NCI-H524 (cell line): ENCODE measurements at places on chromosomes 7 and 10.

GRCh38 chr10:13993169-13993568, 337.6 kb downstream of the FRMD4A start:
- DNase-seq: no peak

- DNase-seq: no peak
Observed at GRCh38 chr7:45863715-45864114, 9.2 kb downstream of the CCDC201 start.

- DNase-seq: no peak
Observed at GRCh38 chr10:113303544-113304146, 249.2 kb upstream of the HABP2 start.

- DNase-seq: no peak
Observed at GRCh38 chr10:112988839-112989406, 38.9 kb downstream of the TCF7L2 start.

GRCh38 chr10:69994262-69994661, 58.4 kb upstream of the MACROH2A2 start:
- DNase-seq: peak; percentile 10

DNA sequence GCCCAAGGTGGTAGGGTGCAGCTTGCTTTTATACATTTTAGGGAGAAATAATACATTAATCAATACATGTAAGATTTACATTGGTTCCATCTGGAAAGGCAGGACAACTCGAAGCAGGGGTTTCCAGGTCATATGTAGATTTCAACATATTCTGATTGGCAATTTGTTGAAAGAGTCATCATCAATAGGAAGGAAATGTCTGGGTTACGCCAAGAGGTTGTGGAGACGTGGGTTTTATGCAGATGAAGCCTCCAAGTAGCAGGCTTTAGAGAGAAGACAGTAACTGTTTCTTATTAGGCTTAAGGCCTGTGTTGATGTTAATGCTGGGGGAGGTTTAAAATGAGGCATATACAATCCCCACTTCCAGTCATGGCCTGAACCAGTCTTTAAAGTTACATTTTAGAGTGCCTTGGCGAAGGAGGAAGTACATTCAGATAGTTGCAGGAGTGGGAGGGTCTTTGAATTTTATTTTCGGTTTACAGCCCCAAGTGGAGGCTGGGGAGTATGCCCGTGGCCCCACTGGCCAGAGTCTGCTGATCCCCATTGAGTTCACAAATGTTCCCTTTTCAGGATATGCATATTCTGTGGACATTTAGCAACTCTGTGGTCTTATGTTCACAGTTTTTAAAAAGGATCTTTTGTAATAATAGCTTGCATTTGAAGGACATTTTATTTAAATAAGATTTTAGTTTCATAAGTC, 166.0 kb upstream of the GDF10 start:
- no peak for DNase-seq

- no peak for DNase-seq
Observed at GRCh38 chr10:29688230-29688661, 53.5 kb upstream of the SVIL start.

- no peak for DNase-seq
Observed at GRCh38 chr10:67776371-67776770, 61.6 kb downstream of the DNAJC12 start.

DNA sequence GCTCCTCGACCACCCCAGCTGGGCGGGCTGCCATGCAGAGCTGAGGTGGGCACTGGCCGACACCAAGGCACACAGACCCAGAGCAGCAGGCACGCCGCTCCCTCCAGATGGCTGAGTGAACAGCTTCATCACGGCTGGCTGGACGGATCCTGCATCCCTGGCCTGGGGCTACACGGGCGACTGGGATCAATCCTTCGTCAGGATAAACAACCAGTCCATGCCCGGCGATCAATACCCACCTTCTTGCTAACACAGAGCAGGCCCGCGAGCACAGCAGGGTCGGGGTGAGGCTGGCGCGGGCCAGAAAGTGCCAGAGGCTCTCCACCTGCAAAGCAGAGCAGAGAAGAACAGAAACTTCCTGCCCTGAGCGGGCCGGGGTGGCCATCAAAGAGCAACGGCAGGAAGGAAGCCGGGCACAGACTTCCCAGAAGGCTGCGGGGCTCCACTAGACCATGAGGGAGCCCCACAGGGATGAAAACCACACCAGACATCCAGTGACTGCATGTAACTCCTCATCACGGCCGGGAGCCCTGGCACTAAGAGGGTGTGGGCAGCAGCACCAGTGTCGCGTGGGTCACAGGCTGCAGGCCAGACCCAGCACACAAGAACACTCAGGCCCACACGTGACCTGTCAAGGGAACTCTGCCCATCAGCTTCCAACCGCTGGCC, 166.4 kb downstream of the MAD1L1 start:
- DNase-seq: no peak

DNA sequence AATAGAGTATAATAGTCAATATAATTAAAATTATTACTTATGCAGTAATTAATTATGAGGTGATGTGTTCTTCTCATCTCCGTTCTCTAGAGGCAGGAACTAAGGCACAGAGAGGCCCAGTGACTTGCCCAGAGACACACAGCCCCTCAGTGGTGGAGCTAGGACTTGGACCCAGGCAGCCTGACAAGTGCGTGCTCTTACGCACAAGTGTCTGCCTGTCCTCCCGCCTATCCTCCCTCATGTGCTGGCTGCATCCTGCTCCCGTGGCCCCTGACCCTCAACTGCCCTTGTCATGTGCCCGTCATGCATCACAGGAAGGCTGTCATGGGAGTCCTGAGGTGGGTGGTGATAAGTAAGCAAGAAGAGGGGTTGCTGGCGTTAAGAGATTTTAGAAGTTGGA, 14.3 kb downstream of the IL2RA start:
- DNase-seq: no peak

GRCh38 chr7:72494807-72495206, 82.7 kb upstream of the CALN1 start:
- no peak for DNase-seq

- no peak for DNase-seq
Observed at GRCh38 chr10:34547291-34547690, 267.8 kb downstream of the PARD3 start.

DNA sequence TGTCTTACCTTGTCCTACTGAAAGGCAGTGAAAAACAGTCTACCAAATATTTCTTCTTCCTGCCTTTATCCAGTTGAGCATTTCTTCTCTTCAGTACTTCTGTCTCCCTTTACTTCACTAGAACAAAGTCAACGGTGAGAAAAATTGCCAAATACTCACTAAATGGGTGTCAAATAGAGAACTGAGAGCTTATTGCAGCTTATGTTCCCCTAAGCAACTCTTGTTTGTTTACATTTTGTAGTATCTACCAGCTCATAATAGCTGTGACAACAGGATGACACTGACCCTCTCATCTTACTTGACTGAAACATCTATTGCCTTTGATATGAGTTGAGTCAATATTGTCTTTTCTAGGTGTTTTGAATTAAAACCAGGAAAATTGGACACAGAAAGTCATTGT, 327.9 kb upstream of the SORCS1 start:
- no peak for DNase-seq

GRCh38 chr10:14293526-14293925, 37.2 kb downstream of the FRMD4A start:
- DNase-seq: no peak

DNA sequence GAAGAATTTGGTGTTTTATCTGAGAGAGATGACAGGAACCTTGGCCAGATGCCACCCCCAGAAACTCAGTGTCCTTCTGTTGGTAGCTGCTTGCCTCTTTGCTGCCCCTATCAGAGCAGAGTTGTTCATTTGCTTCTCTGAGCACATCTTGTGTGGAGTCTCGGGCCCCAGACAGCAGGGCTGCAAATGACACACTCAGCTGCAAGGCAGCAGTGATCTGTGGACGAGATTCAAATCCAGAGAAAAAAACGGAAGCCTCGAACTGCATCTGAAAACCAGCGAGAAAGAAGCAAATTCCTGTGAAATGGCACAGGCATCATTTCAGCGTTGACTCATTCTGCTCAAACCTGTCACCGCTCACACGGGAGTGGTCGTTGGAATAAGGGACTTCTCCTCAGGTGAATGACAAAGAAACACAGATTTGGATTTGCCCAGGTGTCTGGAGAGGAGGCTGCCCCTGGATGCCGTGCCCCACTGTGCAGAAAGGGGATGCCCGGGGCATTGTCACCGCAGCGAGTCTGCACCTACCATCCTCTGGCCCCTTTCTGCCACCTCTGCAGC, 144.7 kb downstream of the PFKFB3 start:
- no peak for DNase-seq

GRCh38 chr10:118971187-118971586, 58.3 kb upstream of the NANOS1 start:
- peak; percentile 3 for DNase-seq

- DNase-seq: no peak
Observed at GRCh38 chr10:133139551-133140065, 20.4 kb upstream of the KNDC1 start.

DNA sequence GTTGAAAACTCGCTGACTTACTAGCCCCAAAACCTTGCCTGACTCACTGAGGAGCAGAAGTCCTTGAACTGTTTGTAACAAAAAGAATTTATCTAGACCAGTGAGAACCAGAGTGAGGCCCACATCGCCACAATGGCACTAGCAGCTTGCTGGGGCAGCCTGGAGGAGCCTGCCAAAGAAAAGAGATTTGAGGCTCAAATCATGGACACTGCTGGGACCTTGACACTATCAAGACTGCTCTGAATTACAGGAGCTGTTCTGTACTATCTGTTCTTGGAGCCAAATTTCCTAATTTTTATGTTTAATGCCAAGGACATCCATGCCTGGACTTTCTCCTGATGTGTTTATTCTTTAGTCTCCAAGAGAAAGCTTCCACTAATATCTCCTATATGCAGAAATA, 82.0 kb upstream of the JCAD start:
- DNase-seq: no peak

DNA sequence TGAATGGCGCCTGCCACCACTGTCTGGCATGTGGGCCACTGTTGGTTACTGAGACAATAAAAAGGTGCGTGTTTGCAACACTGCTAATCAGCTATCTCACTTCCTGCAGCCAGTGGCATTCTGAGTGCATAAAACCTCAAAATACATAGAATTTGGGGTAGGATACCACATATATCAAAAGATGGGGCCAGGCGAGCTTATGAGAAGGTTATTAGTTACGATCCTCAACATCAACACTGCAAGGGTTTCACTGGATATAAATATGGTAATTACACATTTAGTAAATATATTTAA, 200.2 kb downstream of the WDR37 start:
- no peak for DNase-seq

DNA sequence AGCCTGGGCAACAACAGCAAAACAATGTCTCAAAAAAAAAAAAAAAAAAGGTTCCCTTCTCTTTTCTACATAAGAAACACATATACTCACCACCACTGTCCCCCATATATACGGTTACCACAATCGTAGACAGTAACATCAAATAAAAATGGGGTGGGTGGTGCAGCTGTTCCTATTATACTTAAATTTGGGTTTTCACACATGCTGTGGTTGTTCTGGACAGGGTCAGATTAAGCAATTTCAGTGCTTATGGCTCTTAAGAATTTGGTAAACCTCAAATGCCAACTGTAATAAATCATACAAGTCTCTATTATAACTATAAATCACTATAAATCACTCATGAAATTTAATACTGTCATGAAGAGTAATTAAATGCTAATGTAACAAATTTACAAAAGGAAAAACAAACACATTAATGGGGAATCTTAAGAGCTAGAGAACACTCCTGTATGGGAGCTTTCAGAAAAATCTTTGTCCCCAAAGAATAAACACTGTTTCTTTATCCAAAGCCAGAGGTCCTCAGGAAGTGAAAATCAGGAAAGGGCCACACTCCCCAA, 143.6 kb downstream of the GLI3 start:
- DNase-seq: no peak

DNA sequence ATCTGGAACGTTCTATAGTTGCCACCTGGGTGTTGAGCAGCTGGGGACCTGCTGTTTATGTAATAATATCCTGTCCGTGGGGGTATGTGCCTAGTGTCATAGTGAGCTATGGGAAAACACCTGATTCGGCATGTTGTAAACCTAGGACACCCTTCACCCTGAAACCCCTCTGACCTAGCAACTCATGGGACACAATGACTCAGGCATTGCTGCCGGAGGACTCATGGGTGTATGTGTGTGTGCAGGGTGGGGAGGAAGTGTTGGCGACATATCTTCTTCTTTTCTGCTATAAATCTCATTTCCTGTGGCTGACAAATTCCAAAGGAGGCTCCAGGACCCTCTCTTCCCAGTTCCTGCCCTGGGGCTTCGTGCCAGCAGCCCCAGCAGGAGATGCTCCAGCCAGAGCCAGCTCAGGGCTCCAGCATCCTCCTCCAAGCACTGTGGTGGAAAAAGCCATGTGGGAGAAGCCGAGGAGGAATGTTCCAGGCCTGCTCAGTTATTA, 77.0 kb upstream of the PODXL start:
- no peak for DNase-seq

GRCh38 chr10:12484941-12485805, 135.8 kb downstream of the CAMK1D start:
- peak; percentile 2 for DNase-seq

- no peak for DNase-seq
Observed at GRCh38 chr10:114525368-114525949, 121.2 kb upstream of the AFAP1L2 start.

GRCh38 chr10:6558272-6558671, 21.8 kb downstream of the PRKCQ start:
- DNase-seq: no peak
